Brain microvascular endothelial cell (primary cell): ENCODE measurements at places on chromosomes 1 and 21.

DNA sequence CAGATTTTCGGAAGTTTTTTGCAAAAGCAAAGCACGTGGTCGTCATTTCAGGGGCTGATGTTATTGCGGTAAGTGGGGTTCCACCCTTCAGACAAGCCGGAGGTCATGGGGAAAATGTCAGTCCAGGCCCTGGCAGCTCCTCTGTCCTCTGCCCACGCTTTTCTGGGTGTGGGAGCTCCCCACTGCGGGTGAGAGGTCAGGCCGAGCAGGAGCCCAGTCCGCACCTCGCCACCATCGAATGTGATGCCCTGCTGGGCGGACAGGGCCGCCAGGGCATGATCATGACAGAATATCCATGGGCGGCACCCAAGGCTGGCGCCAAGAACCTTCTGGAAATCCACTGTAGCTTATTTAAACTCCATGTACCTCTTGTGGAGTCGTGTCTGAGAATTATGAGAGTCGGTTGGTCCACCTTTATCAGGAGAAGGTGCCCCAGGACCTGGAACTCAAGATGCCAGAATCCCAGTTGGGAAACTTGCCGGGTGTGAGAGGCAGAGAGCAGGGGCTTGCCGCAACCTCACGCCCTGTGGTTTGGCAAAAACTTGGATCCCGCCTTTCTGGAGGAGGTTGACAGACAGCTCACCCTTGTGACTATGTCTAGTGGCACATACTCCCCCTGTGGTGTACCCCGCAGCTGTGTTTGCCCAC is 6.9 kb downstream of the DIRAS3 start:
- no peak for DNase-seq

DNA sequence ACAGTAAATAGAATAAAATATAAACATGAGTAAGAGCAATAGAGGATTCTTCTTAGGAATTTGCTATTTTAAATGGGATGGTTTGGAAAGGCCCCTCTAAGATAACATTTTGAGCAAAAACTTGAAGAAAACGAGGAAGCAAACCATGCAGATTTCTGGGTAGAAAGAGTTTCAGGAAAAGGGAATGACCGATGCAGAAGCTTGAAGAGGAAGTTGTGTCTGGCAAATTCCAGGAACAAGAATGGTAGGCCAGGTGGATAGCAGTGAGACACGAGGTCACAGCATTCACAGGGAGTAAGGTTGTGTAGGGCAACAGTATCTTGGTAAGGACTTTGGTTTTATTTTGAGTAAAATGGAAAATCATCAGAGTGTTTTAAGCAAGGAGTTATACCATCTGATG is 108.9 kb downstream of the PEX14 start:
- DNase-seq = no peak

DNA sequence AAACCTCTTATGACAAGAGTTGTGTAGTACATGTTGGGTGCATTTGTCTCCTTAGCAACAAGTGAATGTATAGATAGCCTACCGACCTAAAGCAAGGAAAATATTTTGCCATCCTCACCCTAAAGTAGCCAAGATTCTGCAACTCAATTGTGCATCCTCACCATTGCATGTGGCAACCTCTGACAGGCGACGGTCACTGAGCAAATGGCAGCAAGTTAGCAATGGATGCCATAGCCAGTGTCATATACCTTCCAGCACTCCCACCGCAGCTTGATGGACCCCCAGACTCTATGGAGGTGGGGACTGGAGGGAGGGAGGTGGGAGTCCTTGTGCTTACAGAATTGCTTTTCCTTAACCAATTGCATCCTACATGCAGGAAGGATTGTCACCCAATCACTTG is 17.0 kb downstream of the PROX1 start:
- no peak for DNase-seq

DNA sequence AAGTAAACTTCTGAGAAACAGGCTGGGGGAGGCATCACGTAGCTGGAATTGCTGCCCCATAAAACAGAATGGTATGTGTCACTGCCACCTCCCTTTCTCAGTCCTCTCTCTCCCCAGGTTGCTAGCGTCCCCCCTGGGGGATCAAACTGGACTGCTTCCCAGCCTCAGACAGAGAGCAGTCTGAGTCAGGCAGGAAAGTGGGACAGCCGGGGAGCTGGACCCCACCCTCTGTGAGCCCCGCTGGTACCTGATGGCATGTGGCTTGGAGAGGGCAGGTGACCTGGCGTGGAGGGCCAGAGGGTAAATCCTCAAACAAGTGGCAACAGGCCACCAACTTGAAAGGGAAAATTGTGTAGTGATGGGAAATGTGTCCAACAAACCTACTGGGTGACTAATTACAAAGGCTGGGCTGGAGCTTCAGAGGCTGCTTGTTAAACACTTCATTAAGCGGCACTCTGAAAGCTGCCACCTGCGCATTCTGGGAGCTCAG is 1.0 kb upstream of the SFN start:
- no peak for DNase-seq

DNA sequence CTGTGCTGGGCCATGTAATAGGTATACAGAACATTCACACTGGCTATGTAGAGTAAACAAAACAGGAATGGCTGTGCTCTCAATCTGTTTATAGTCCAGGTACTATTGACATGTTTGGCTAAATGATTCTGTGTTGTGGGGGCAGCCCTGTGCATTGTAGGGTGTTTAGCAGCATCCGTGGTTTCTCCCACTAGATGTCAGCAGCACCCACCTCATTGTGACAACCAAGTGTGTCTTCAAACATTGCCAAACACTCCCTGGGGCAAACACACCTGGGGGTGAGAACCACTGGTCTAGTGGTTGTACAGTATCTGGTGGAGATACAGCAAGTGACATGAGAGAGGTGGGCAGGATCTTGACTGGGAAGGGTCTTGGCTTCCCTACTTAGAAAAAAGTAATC is 80.4 kb upstream of the SPATA6 start:
- DNase-seq = no peak

DNA sequence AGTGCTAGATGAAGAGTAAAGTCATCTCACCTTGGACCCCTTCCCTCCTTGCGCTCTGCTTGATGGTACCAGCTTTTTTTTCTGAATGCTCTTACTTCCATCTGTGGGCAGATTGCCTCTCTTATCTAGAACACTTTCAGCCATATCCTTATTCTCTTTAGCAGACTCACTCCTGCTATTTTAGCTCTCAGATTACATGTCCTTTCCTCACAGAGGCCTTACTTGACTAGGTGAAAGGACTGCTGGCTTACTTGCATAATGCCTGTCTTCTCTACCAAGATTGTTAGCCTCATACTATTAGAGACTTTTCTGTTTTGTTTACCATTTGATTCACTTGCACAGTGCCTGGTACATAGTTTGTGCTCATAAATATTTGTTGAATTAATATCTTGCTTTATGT is 9.3 kb downstream of the IFI44 start:
- DNase-seq = no peak

DNA sequence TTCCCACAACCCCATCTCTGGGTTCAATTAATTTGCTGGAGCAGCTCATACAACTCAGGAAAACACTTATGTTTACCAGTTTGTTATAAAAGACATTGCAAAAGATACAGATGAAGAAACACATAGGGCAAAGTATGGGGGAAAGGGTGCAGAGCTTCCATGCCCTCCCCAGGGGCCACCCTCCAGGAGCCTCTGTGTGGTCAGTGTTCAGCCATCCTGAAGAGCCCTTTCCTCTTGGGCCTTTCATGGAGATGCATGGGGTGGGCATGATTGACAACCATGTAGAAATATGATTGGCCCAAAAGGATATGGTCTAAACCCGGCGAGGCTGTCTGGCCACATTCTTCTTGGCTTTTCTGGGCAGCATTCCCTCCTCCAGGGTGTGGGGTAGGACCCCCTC is 56.8 kb upstream of the PDE9A start:
- DNase-seq = no peak

- no peak for DNase-seq
These were observed 11.5 kb upstream of the LAPTM5 start for GRCh38 chr1:30768830-30769718.

- no peak for DNase-seq
These were observed 33.6 kb upstream of the GBP5 start for GRCh38 chr1:89306273-89306672.

GRCh38 chr1:228794173-228794572 is 58.9 kb downstream of the RHOU start:
- no peak for DNase-seq

GRCh38 chr1:30816211-30817076 is 58.9 kb upstream of the LAPTM5 start:
- DNase-seq = peak; percentile 71

DNA sequence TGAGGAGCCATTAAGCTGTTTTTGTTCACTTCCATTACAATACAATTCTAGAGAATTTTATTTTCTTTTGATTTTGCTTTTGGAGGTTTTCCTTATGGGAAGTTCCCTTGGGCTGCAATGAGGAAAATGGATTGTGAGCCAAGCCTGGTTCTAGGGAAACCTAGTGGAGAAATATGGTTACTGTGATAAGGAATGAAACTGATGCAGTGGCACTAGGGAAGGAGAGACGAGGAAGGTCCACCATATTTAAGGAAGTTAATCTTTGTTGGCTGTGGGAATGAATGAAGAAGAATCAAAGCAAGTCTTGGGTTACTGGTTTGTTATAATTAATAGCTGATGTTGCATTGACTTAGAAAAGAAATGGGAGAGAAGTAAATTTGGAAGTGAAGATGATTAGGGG is 28.4 kb downstream of the CHML start:
- no peak for DNase-seq

GRCh38 chr21:41796476-41797080 is 29.7 kb upstream of the RIPK4 start:
- no peak for DNase-seq

- no peak for DNase-seq
These were observed 25.8 kb downstream of the ANP32E start for GRCh38 chr1:150210091-150210490.

GRCh38 chr1:1082776-1083415 is 8.8 kb upstream of the RNF223 start:
- DNase-seq = no peak

- DNase-seq = no peak
These were observed 30.6 kb upstream of the BMP8B start for GRCh38 chr1:39819091-39819812.

DNA sequence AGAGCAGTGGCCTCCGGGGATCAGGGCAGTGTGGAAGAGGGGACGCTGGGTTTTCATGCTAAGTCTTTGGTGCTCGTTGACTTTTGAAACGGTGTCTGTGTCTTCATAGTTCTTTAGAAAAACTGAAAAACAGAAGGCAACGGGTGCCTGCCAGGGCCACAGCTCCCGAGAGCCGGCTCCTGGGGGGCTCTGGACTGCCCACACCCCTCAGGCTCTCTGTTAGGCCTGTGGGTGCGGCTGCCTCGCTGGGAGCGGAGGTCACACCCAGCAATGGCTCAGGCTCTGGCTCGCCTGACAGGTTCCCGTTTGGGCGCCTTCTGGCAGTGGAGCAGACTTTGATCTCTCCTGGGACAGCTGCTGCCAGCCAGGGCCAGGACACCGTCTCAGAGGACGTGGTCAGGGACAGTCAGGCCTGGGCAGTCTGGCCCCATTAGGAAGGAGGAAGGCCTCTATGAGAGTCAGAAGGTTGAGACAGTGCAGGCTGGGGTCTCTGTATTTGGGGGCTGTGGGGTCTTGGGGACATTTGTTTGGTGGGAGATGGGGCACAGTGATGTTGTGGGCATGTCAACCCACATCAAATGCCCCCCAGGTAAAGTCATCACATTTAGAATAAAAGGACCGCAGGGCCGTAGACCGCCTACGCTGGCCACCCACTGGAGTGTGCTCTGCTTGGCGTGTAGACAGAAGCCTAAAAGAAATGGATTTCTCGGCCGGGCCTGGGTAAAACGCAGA is 5.6 kb downstream of the ARHGEF16 start:
- DNase-seq = no peak

DNA sequence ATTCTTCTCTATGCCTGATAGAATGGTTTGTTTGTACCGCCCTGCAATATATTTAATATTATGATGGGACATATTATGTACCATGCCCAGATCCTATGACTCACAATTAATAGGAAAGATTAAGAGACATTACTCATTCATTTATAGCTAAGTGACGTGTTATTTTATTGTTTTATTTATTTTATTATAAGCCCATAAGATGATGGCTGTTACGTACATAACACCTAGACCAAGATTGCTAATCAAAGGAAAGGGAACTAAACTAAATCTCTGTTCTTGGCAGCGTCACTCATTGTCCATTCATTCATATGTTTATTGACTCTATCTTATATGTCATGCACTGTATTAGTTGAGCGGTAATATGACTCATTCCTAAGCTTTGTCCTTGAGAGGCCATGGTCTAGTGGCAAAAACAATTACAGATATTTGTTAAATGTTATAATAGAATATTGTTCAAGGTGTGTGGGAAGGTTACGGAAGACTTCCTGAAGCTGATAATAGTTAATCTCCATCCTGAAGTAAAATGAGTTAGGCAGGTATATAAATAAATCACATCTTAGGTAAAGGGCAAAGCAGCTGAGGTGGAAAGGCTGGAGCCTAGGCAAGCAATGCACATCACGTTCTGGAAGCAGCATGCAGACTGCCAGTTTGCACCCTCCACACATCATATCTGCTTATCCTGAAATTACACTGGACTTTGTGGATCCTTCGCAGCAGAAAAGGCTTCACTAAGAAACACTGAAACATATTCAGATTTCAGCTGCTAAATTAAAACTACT is 16.6 kb upstream of the CD55 start:
- peak; percentile 54 for DNase-seq

DNA sequence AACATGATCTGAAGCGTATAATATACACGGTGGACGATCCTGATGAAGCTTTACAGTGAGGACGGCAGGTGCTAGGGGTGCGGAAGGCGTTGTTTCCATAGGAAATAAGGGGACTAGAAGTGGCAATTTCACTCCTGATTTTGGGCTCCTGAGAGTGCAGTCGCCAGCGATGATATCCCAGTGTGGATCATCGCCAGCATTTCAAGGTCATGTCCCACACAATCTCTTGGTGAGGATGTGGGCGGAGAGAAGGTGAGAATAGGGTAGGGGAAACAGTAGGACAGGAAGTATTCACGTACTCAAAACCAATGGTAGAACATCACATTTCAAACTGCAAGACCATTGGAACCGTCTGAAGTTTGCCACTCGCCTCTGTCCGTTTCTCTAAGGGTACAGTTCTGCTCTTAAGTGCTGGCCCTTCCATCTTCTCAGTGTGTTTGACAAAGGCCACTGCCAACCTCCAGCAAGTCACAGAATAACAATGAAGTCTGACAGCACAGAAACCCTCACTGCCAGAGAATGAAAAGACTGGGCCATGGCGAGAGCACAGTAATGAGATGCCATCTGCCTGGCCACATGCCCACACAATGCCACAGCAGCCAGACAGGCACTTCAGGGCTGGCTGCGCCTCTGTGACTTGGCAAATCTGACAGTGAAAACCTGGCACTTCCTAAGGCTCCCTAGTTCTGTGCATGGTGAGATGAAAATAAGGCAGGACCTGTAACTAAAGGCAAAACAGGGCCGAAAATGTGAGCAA is 27.9 kb downstream of the PCSK9 start:
- DNase-seq = no peak
